ENCODE measurements at places on chromosomes 4 and X. TPM values are rescaled to one million over a fixed set of nuclear protein-coding genes. Genes with fewer than 3 reads are reported as not detected.

The ART3 gene
- total RNA-seq, result 9.3 TPM

The CT45A1 gene
- not detected for total RNA-seq

The APLN gene
- 0.58 TPM for total RNA-seq

The TRPC5OS gene
- total RNA-seq, result not detected

The CT45A3 gene
- total RNA-seq, result not detected

The SMIM31 gene
- total RNA-seq, result not detected

The KCND1 gene
- total RNA-seq, result 1.2 TPM

The HTN1 gene
- total RNA-seq, result not detected

The MTMR8 gene
- total RNA-seq, result 2.8 TPM

The MAGED4B gene
- 0.32 TPM for total RNA-seq

The NUDT9 gene
- total RNA-seq, result 23.9 TPM

The CTSO gene
- 22.8 TPM for total RNA-seq

The PUDP gene
- 8.7 TPM for total RNA-seq

The BEX5 gene
- total RNA-seq, result 2.0 TPM

The TMPRSS11B gene
- not detected for total RNA-seq

The ZNF674 gene
- total RNA-seq, result 2.6 TPM

The CT45A10 gene
- not detected for total RNA-seq

The ZBTB49 gene
- 3.7 TPM for total RNA-seq

The SLC7A11 gene
- total RNA-seq, result 0.19 TPM

The TMSB15A gene
- total RNA-seq, result 0.66 TPM

The POU4F2 gene
- total RNA-seq, result not detected

The HPGDS gene
- 2.1 TPM for total RNA-seq

The HTT-AS gene
- total RNA-seq, result not detected

The PDHA2 gene
- not detected for total RNA-seq

The TMSB15B gene
- total RNA-seq, result 4.5 TPM

The TRIM60 gene
- not detected for total RNA-seq

The SPANXA2 gene
- total RNA-seq, result not detected

The HNRNPD gene
- total RNA-seq, result 54.2 TPM

The PDE5A gene
- total RNA-seq, result 194 TPM

The HEPH gene
- total RNA-seq, result 84.6 TPM

The CNKSR2 gene
- total RNA-seq, result 14.1 TPM

The APELA gene
- not detected for total RNA-seq

The ZNF595 gene
- 12.8 TPM for total RNA-seq

The NHSL2 gene
- total RNA-seq, result 20.8 TPM

The GLRA2 gene
- not detected for total RNA-seq

The FGD1 gene
- total RNA-seq, result 11.4 TPM

The RHOXF2 gene
- total RNA-seq, result not detected

The GSX2 gene
- not detected for total RNA-seq

The FAM9A gene
- total RNA-seq, result not detected

The VGLL1 gene
- not detected for total RNA-seq

The NDNF gene
- 11.8 TPM for total RNA-seq

The MAGEA9B gene
- not detected for total RNA-seq

The FOXR2 gene
- total RNA-seq, result not detected

The MTTP gene
- 0.45 TPM for total RNA-seq

The TEX13C gene
- total RNA-seq, result not detected

The AKAP14 gene
- total RNA-seq, result not detected

The MAGEA2 gene
- not detected for total RNA-seq

The SLIT2 gene
- total RNA-seq, result 95.9 TPM

The ATP8A1 gene
- 7.5 TPM for total RNA-seq

The GALNTL6 gene
- not detected for total RNA-seq

The PCDH19 gene
- 1.2 TPM for total RNA-seq

The MAGEA1 gene
- not detected for total RNA-seq

The MMRN1 gene
- total RNA-seq, result 10.4 TPM

The DMRTC1B gene
- total RNA-seq, result not detected

The ANKRD50 gene
- total RNA-seq, result 21.5 TPM

The PABPC1L2A gene
- total RNA-seq, result 0.17 TPM

The CPLX1 gene
- 1.6 TPM for total RNA-seq

The PFKFB1 gene
- total RNA-seq, result not detected
